ENCODE measurements at places on chromosomes 16 and 17. TPM values are rescaled to one million over a fixed set of nuclear protein-coding genes. Genes with fewer than 3 reads are reported as not detected.

- DNase-seq, result no peak
Observed at GRCh38 chr17:1134634-1135324, 45.0 kb downstream of the ABR start.

DNA sequence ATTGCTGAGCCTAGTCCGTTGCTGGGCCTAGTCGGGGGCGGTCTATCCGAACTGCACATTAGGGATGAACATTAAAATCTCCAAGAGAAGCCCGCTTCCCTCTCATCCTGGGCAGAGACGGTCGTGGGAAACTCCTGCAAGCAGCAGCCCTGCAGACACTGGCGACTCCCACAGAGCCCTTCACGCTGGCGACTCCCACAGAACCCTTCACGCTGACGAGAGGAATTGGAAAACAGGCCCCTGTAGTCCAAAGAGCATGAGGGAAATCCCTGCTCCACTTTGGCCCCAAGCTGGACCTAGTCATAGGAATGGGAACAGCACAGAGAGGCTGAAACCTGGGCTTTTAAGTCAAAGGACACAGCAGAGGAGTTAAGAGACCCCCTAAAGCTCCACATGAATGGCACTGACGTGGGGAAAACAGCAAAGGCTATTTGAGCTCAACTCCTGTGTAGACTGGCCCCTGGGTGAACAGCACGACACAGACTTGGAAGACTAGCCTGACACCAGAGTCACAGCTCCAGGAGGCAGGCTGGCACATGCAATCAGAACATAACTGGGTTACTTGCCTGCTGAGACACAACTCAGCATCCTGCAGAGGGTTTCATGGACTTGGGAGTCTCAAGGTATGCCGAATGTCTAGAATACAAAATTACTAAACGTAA is 42.2 kb downstream of the WDR45B start:
- DNase-seq, result no peak

DNA sequence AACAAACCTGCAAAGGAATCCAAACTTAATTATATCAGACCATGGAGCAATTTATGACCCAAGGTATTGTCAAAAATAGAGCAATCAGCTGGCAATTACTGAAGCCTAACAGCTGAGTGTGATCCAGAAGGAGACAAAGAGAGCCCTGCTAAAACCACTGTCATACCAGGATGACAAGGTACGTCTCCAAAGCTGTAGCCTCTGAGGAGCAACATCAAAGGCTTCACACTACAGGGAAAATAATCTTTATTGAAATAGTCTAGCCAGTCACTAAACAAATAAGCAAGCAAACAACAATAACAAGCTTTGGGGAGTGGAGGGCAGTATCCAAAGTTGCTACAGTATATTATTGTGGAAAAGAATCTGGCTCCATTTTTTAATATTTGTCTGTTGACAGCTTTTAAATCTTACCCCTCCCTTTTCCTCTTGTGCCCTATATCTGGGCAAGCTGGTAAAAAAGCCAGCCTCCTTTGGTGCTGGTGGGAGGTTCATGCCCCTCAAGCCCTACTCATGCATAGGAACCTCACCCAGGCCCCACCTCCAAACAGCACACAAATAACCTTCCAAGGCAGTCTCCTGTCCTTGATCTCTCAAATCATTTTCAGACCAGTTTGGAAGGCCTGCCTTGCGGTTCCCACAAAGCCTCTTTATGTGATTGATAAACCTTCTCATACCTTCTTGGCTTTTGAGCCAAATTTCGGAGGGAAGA is 73.7 kb downstream of the ITFG1 start:
- no peak for DNase-seq

GRCh38 chr17:55737976-55738501 is 12.8 kb upstream of the PCTP start:
- no peak for DNase-seq

DNA sequence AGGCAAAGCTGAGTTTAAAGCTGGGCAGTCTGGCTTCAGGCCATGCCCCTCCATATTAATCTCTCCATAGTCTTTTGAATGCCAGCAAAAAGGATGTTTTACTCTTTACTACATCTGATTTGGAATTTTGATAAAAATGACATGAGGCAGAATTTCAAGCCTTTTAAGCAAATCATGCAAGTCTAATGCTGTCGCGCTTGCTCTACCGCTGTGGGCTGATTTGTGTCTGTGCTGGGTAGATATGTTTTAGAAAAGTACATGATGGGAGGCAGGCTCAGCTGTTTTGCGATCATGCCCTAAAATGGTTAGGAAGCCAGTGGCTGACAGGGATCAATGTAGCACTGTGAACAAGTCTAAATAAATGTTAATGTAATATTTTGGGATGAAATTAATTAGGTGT is 311.9 kb downstream of the CA10 start:
- DNase-seq, result no peak

GRCh38 chr16:84391151-84392030 is 23.1 kb downstream of the ATP2C2 start:
- peak; percentile 5 for DNase-seq

GRCh38 chr17:5391678-5392077 is 27.8 kb downstream of the NUP88 start:
- DNase-seq, result no peak

Gene ATP1B2
- total RNA-seq, result 12.8 TPM

GRCh38 chr16:60279061-60279665 is 1545.0 kb upstream of the GOT2 start:
- no peak for DNase-seq

DNA sequence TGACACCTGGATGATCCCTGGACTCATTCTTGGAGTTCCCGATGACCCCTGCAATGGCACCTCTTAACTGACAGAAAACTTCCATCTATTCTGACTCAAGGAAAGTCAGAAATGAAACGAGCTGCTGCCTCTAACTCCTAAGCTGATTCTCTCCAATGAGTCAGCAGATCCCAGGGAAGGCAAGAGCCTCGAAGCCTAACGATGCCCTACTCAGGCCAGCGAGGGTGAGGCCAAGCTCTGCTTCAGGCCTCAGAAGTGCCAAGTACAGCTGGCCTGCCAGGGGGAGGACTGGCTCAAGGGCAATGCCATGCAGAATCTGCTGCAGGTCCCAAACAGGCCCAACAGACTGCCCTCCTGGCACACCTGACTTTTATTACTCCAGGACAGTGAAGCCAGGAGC is 36.3 kb downstream of the PLXDC1 start:
- no peak for DNase-seq

- peak; percentile 90 for DNase-seq
Observed at GRCh38 chr17:80030730-80031410, 4.8 kb downstream of the TBC1D16 start.

Gene SLC12A3
- not detected for total RNA-seq

GRCh38 chr16:85057212-85057889 is 29.8 kb downstream of the KIAA0513 start:
- no peak for DNase-seq

DNA sequence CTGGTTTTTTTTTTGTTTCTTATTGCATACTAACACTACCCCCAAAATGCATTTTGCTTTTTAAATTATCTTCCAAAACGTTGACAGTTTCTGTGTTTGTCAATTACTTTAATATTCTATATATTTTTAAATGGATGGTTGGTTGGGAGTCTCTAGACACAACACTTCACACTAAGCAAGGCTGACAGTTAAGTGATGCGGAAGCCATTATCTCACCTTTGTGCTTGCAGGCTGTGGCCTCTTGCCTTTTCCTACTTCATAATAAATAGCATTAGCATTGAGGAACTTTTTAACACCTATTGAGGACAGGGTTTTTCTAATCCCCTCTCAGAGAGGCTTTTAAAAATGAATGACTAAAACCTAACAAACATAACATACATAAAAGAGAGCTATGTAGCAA is 280.8 kb upstream of the TBX2 start:
- DNase-seq, result no peak

All from cerebellum (tissue), 4 donors.